ENCODE measurements at places on chromosomes 2 and 18.
A peak's percentile ranks its signal among the peaks of the same experiment; 100 is the strongest.

DNA sequence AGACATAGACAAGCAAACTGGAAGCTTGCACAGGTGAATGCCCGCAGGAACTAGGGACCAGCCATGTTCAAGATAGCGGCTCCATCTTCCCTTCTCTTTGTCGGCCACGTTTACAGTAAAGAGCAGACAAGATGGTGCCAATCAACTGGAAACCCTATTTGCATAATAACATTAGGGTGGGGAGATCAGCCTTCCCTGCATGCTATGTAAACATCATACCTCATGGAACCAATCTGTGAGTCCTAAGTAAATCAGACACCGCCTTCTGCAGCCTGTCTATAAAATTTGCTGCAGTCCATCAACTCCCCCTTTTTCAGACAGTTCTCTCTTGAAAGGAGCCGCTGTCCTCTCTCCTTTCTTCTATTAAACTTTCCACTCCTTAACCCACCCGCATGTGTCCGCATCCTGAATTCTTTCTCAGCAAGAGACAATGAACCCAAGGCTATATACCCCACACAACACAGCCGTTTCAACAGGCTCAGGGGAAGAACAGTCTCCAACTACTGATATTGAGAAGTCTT is 384.4 kb downstream of the EIPR1 start:
- DNase-seq, result no peak

GRCh38 chr2:29420999-29421782 is 306.0 kb downstream of the CLIP4 start:
- no peak for DNase-seq

GRCh38 chr18:741931-742512 is 29.6 kb upstream of the ENOSF1 start:
- DNase-seq, result no peak

DNA sequence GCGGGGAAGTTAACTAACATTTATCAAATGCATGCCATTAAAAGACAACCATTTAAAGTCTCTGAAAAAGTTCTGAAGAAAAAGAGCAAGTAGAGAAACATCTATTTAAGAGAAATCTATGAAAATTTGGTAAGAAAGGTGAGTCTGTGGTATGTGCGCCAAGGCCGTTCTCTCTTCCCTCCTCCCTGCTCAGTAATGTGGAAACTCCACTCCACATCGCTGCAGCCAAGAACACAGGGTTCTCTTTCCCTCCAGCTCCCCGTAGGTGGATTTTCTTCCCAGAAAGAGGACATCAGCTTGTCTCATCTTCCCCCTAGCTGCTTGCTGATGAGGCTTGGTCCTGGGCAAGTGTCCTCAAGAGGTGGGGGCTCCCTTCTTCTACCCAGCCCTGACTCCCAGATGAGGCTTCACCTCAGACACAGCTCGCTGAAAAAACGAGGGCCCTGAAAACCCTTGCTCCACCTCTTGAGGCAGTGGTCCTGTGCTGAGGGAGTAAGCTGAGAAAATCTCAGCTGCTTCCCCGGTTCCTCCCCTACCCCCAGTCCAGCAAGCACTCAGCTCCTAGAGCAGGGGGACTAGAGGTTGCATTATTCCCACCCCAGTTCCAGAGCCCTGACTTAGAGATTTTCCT is 45.8 kb upstream of the PTPRM start:
- no peak for DNase-seq

GRCh38 chr2:19751631-19752030 is 150.2 kb downstream of the TTC32 start:
- no peak for DNase-seq

GRCh38 chr2:30031184-30031583 is 109.8 kb upstream of the ALK start:
- DNase-seq, result no peak

- DNase-seq, result no peak
Observed at GRCh38 chr2:25184254-25184653, 15.9 kb upstream of the POMC start.

DNA sequence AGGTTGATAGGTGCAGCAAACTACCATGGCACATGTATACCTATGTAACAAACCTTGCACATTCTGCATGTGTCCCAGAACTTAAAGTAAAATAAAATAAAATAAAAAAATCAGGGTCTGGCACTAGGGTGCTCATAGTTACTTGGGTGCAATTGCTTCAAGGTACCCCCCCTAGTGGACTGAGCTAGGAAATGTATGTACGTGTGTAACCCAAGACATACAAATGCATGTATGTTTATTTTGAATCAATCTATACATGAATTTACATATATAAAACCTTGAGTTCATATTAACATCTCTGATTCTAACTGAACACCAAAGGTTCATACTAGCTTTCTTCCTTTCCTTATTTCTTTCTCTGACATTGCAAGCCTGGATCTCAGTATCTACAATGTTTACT is 51.5 kb downstream of the USP37 start:
- no peak for DNase-seq

- peak; percentile 94 for DNase-seq
Observed at GRCh38 chr2:219294356-219295351, 14.5 kb downstream of the PTPRN start.

DNA sequence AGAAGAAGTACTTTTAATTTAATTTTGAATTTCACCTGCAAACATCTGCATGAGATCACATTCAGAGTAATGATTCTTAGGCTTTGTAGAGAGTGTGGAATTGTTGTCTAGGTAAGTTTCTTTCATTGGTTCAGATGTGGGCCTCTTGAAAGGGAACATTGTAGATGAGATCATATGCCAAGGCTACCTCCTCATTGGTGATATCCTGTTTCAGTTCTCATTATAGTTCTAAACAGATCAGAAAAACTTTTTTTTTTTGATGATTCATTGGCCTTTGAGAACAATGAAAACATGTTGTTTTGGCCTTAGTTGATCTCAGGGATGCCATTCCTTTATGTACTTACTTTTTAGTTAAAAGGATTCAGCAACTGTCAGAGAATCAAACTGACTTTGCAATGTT is 44.5 kb downstream of the EML6 start:
- DNase-seq, result no peak

- no peak for DNase-seq
Observed at GRCh38 chr18:75696391-75696790, 268.9 kb upstream of the SMIM21 start.

DNA sequence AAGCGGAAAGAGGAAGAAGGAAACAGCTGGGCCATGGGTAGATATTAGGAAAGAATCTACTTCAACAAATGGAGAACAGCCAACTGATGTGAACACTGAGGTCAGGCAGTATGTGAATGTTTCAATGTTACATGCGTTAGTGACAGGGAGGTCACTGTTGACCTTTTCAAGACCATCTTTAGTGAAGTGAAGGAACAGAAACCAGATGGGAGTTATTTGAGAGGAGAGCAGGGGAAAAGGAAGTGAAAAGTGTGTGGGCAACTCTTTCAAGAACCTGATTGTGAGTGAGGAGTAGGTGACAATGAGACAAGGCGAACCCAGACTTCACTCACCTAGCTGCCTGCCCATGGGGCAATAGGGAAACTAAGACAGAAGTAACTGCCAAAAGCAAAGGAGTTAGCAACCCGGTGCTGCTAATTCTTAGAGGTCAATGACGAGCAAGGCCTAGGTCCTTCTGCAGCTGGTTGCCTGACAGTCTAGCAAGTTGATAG is 67.0 kb downstream of the SP3 start:
- DNase-seq, result no peak

DNA sequence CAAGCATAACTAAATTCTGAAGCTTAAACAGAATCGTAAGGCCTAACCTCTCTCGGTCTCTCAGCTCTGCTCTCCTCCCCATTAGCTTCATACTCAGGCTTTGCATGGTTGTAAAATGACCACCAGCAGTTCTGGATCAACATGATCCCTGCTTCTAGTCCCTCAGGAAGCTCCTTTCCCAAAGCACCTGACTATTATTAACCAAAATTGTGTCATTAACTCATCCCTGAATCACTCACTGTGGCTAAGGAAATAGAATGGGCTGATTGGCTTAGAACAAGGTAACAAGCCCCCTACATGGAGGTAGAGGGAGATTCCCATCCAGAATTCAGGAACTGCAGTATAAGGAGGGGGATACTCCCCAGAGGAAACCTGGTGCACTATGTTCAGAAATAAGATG is 448.3 kb downstream of the ARHGAP15 start:
- no peak for DNase-seq

GRCh38 chr2:8406271-8406670 is 275.6 kb upstream of the ID2 start:
- DNase-seq, result no peak

DNA sequence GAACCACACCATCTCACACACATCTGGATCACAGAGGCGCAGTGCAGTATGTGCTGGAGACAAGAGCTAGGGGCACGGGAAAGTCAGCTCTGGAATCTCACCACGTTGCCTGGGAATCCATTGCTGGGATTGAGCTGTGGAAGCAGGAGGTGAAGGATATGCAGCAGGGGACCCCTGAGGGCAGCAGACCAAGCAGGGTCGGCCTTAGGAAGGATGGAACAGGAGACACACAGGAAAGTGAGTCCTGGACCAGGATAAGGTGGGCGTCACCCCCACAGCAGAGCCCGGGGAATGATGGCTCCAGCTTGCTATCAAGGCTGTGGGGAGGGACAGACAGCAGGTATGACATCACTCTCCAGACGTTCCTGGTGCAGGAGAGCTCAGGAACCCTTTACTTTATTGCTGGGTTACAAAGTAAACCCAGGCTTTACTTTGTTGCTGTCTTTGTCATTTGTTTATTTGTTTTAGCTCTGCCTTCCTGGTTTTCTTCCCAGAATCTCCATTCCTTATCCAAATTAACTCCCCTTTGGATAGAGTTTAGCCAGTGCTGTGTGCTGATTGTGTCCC is 329.8 kb upstream of the MYT1L start:
- DNase-seq, result no peak

- no peak for DNase-seq
Observed at GRCh38 chr18:58124475-58124874, 80.4 kb downstream of the NEDD4L start.

DNA sequence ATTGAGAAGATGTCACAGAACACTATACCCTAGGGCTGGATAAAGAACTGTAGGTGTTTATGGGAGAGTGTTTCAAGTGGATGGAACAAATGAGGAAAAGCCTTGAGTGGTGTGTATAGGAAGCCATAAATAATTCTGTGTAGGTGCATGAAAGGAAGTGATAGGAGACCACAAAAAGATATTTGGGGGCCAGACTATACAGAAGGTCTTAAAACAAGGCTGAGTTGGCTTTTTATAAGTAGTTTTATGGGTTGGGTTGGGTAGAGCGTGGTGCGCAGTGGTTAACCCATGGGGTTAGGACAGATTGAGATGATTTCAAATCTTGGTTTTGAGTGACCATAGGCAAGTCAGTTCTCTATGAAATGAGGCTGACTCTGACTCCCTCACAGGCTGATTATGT is 110.5 kb downstream of the PKP4 start:
- DNase-seq, result no peak

GRCh38 chr18:8707556-8708300 is 2.4 kb downstream of the MTCL1 start:
- peak; percentile 44 for DNase-seq

DNA sequence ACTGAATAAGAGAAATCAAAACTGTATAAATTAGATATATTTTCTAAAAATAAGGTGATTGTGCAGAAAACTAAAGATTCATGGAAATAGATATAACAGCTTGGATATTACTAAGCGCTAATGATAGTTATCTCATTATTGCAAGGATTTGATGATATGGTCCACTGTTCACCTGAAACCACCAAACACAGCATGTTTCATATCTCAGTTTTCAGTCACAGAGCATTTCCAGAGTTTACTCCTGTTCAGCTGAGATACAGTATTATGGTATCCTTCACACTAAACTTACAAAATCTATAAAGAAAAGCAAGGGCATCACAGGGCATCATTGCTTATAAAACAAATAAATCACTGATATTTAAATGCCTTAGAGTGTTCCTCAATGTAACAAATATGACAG is 591.6 kb downstream of the ERBB4 start:
- no peak for DNase-seq

DNA sequence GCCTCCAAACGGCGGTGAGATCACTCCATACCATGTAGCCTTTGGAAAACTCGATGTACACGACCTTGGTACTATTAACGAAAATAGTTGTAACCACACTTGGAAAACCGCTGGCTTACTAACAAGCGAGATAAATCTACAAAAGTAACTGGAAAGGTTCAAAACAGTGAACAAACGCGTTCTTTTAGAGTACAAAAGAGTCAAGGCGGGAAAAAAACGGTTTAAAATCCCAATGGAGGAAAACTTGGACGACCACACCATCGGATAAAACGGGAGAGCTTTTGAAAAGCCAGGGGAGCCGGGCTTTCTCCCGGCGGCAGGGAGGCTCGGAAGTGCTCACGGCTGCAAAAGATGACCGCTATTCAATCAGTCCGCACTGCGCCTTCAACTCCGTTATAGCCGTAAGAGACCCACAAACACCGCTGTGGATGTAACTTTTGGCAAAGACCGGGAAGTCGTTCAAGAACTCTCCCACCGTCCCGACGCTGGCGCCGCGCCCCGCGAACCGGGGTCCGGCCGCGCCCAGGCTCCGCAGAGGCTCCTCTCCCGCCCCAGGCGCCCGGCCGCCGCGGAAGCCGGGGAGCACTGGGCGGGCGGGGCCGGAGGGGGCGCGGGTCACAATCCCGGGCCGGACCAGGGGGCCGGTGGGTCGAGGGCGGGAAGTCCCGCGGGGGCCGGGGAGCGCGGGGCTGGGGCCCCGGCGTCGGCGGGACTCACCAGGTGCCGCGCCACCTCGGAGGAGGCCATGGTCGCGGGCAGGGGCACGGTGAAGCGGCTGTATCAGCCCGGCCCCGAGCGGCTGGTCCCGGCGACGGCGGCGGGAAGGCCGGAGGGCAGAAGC is 465 bp downstream of the SEPTIN10 start:
- DNase-seq, result no peak

DNA sequence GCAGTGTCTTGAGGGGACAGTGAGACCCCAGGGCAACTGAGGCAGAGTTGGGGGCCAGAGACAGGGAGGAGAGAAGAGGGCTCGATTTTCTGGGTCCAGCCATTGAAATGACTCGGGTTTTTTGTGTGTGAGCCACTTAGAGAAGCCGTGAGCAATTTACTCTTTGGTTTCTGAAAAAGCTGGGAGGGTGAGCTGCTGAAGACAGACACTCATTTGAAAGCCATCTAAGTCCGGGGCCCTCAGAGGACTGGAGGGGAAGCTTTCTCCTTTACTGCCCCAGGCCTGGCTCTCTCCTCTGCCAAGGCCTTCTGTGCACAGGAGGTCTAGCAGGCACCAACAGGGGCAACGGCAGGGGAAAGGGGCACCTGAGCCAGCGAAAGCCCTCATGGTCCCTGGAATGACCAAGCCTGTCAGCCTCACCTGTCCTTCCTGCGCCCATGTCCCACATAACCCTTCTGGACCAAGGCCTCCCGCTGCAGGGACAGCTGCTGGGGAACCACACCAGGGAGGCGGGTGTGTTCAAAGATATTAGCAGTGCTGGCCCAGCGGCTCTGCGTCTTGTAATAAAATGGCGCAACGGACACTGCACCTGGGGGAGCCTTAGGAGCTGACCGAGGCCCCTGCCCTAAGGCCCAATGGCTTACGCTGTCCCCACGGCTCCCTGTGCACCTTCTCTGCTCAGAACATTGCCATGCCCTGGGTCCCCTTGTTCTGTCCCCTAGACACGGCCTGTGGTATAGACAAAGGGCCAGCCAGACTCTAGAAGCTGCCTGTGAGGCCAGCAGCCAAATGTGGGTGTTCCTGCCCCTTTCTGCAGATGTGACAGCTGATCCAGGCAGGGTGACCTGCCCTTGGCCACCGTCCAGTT is 45.8 kb downstream of the HS6ST1 start:
- no peak for DNase-seq

- no peak for DNase-seq
Observed at GRCh38 chr2:85761-86160, 39.5 kb upstream of the FAM110C start.

Data from Calu3 (cell line).